Neuronal stem cell (in vitro differentiated cells): ENCODE measurements at places on chromosomes 11 and 22.

GRCh38 chr11:45178223-45178622 is 31.8 kb downstream of the PRDM11 start:
- DNase-seq = no peak

DNA sequence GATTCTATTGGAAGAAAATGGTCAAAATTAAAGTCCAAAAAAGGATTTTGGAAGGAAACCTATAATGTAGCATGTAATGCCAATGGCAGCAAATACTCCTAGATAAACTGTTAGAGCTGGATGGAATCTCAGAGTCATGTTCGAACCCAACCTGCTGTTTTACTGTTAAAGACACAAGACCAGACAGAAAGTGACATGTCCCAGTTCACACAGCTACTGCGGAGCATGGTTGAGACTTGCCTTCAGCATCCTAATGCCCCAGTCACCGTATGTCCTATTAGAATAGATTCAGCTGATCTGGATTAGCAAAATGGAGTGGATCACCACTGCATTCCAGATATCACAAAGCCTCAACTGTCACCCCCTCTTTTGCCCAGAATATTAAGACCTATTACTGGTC is 14.9 kb downstream of the PISD start:
- DNase-seq = no peak

DNA sequence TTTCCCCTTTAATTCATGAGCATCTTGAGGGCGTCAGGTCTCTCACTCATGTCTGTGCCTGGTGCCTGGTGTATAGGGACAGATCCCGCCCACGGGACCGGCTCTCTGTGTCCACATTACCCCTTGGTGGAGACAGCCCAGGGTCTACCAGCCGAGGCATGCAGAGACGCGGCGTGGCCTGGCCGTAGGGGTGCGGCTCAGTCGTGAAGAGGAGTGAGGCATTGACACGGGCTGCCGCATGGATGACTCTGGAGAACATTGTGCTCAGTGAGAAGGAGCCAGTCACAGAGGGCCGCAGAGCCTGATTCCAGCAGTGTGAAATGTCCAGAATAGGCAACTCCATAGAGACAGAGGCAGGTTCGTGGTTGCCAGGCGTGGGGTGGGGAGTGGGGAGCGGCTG is 209.8 kb downstream of the TBC1D22A start:
- no peak for DNase-seq

- DNase-seq = no peak
These were observed 449 bp downstream of the PIDD1 start for GRCh38 chr11:804599-804964.

DNA sequence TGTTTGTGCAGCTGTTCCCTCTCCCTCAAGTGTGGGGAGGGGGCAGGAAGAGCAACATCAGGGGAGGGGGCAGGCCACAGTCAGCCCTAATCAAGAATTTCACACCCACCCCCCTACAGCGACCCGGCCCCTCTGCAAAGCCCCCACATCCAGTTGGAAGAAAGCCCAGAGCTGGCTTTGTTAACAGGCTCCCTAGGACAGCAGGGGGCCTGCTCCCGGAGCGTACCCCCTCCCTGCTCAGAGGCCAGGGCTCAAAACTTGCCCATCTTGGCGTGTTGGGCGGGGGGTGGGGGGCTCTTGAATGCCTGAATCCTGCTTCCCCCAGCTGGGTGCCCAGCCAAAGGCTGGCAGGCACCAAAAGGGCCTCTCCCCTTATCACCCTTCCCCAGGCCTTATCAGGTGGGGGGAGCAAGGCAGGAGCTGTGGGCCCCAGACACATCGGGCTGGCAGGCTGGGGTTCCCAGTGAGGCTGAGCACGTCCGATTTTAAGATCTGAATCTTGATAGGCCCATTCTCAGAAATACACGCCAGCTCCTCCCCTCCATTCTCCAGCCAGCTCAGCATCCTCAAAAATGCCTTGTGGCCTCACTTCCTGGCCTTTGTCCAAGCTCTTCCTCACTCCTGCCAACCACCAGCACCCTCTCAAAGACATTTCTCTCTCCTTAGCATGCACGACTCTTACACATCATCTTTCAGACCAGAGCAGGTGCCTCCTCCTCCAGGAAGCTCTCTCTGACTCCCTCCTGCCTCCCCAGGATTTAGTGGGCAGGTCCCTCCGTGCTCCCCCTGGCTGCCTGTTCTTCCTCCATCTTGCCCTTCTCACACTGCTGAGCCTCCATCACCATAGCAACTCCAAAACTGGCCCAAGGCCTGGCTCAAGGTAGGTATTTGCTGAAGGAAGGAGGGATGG is 384.8 kb downstream of the MN1 start:
- no peak for DNase-seq

DNA sequence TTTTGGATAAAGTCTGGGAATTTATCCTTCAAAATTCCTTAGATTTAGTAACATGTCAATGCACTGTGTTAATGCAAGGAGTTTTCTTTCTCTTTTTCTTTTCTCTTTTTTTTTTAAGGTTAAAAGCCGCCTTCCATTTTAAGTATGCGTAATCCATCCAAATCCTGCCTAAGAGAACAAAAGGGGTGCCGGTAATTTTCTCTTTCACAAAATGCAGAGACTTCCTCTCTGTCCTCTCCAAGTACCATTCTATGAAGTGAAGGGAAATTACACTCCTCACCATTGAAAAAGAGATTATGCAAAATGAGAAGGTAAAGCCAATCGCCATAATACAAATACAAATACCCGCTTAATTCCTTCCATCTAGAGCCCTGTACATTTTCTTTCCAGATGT is 273.8 kb downstream of the BLID start:
- DNase-seq = no peak

- no peak for DNase-seq
These were observed 95.9 kb upstream of the PRR5 start for GRCh38 chr22:44606126-44606525.

DNA sequence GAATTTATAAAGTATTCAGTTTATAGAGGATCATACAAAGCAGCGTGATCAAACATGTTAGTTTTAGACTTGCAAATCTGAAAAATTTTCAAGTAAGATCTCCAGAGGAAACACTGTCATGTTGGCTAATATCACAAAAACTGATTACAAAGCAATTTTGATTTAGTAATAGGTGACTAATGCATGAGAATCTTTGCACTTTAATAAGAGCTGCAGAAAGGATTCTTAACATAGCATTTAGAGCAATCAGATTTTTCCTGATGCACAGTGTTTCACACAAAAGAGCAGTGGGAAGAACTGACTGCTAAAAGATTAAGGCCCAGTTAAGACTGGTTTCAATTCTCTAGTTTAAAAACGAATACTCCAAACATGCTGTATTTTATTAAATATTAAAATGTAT is 321.2 kb downstream of the GUCY1A2 start:
- no peak for DNase-seq

- DNase-seq = peak; percentile 53
These were observed 131.4 kb upstream of the C11orf58 start for GRCh38 chr11:16606784-16607674.

GRCh38 chr11:65710421-65710820 is 1.6 kb upstream of the KAT5 start:
- no peak for DNase-seq

DNA sequence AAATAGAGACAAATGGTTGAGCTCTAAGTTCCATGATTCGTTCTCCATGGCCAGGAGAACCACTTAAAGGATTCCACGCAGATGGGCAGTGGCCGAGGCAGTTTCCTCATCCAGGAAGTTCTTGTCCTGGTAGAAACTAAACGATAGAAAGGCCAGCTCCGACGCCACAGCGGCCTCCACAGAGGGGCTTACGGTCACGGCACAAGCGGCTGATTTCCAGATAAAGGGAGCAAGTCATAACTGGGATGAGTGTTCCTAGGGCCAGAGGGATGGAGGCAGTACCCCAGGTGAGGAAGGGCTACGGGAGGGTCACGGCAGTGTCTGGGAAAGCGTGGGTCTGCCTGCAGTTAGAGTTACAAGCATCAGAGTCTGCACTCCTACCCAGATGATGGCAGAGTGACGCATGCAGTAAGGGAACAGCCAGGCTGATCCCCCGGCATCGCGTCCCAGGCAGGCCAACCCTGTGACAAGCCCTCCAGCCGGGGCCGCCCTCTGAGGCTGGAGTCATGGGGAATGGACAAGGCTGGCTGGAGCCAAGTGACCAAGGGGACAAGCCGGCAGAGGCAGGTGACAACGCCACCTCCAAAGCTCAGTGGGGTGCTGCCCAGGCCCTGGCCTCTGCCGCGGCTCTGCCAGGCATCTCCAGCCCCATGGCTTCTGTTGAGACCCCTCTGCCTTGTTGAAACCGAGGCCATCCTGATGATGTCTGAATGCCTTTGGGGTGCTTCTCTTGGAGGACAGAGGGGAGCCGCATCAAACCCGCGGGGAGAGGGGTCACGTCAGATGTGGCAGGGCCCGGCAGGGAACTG is 475.1 kb downstream of the BRD1 start:
- no peak for DNase-seq

DNA sequence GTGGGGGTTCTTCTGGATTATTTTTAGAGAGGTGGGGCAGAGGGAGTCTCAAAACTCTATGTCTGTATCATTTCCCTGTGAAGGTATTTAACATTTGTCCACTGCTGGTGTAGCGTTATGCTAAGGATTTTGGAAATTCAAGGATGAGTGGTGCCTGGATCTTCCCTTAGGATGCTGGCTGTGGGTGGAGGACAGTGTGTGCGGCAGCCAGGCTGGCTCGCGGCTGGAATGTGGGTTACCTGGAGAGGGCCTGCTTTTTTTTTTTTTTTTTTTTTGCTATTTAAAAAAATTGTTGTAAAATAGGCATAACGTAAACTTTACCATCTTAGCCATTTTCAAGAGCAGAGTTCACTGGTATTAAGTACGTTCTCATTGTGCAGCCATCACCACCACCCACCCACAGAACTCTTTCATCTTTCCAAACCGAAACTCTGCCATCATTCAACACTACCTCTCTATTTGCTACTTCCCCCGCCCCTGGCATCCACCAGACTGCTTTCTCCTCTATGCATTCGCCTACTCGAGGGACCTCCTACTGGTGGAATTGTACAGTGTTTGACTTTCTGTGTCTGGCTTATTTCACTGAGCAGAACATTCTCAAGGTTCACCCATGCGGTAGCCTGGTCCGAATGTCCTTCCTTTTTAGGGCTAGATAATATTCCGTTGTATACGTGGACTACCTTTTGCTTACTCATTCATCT is 67.1 kb downstream of the PARVB start:
- DNase-seq = no peak

- no peak for DNase-seq
These were observed 4.4 kb upstream of the KCNJ11 start for GRCh38 chr11:17392872-17393271.

DNA sequence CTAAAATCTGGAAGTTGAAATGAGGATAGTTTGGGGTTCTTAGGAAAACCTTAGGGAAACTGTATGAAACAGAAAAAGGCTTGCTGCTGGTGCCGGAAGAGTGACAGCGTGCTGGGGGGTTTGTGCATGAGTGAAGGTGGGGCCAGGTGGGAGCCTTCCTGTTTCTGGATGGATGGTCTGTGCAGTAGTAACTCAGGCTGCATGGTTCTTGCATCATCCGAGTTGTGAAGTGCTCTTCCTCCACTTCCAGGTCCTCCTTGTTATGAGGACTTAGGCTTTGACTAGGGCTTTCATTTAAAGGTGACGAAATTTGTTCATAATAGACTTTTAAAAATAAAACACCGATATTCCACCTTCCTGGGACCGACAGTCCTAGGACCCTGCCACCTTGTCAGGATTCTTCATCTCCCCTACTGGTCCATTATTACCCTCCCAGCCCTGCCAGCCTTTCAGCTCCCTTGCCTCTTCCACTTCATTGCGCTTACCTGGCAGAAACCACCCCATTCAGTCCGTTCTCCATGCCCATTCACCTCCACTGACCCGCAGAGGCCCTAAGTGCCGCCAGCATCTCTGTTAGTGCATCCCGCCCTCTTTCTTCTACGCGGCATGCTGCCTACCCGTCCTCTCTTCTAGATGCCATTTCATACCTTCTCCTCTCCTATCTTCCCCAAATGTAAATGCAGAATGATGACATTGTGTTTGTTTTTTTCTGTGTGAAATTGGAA is 47.3 kb downstream of the PPFIA1 start:
- no peak for DNase-seq

DNA sequence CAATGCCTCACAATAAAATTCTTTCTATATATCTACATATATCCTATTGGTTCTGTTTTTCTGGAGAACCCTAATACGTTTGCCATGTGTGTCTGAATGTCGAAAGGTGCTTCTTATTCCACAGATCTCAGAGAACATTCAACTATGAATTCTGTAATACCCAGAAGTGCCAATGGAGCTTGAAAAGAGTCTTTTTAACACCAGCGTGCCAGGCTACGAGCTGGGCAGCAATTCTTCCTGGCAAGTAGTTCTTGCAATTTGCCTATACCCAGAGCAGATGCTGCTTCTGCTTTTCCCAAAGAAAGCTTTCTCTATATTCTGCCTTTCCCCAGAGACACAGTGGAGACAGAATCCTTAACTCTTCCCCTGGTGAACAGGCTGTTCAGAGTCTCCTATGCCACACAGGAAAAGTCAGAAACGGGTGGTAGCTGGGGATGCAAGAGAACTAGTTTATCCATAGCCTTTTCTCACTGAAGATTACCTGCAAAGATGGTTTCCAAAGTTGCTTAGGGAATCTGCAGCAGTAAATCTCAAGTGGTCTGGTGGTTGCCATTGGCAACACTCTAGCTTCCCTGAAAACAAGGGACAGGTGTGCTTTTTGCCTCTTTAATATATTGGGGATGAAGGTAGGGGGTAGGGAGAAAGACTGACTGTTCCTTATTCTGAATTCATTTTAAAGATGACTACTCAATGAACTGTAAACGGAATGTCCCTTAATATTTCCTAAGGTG is 16.8 kb upstream of the PAFAH1B2 start:
- no peak for DNase-seq

GRCh38 chr22:42364604-42365110 is 67.5 kb downstream of the NFAM1 start:
- no peak for DNase-seq

DNA sequence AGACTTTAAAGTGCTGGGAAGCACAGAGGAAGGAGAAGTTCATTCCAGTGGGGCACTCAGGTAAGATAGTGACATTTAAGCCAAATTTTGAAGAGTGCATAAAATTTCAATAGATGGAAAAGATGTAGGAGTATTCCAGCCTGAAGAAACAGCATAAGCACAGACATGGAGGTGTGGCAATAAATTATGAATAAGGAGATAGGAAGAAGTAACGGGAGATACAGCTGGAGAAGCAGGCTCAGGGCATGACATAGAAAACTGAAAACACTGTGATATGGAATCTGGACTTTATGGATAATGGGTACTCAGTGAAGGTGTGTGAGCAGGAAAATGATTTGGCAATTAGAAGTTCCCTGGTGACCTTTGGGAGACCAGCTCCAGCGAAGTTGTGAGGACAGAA is 33.3 kb downstream of the P4HA3 start:
- no peak for DNase-seq

DNA sequence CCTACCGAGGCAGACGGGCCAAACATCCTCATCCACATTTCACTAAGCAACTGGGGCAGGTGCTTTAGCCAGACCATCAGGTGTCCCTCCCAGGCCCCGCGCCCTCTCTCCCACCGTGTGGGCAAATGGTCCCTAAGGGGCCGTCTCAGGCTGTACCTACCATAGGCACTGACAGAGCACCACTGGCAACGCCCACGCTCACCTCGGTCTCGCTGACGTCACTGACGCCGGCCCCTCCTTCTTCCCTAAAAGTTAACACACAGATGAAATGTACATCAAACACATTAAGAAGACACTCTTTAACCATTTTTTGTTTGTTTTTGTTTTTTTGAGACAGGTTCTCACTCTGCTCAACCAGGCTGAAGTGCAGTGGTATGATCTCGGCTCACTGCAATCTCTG is 9.4 kb downstream of the TTLL1 start:
- DNase-seq = no peak

GRCh38 chr11:44747836-44748235 is 21.1 kb downstream of the TSPAN18 start:
- no peak for DNase-seq
